Fibroblast of skin of right biceps (primary cell): ENCODE measurements at places on chromosomes 6 and 20.

DNA sequence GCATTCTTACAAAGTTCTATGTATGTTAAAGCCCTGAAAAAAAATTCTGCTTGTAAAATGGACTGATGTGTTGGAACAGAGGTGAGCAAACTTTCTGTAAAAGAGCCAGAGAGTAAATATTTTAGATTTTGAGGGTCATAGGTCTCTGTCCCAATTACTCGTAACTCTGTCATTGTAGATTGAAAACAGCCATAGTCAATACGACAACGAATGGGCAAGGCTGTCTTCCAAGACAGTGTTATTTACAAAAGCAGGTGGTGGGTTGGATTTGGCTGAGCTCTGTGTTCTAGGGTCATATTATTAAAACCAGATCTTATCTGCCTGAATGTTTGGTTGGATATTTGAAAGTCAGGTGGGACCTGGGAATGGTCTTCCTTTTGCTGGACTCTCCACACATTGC is 135.2 kb downstream of the EYA2 start:
- DNase-seq: no peak

GRCh38 chr20:18886756-18887155 is 73.2 kb downstream of the SCP2D1 start:
- no peak for DNase-seq

DNA sequence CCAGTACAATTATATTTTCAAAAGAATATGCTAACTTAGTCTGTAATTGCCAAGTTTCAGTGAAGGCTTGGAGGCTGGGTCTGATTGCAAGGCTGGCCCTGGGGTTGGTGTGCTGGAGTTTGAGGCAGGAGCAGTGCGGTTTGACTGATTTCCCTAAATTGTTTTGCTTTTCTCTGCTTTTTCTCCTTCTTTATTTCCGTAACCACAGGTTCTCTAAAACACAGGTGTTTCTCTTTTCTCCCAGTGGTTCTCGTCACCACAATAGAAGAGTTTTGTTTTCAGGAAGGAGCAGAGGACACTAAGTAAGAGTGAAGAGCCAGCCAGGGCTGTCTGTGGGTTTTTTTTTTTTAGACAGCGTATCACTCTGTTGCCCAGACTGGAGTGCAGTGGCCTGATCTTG is 8.2 kb upstream of the SNX9 start:
- DNase-seq: no peak

GRCh38 chr20:19626896-19627295 is 131.2 kb upstream of the RIN2 start:
- no peak for DNase-seq

DNA sequence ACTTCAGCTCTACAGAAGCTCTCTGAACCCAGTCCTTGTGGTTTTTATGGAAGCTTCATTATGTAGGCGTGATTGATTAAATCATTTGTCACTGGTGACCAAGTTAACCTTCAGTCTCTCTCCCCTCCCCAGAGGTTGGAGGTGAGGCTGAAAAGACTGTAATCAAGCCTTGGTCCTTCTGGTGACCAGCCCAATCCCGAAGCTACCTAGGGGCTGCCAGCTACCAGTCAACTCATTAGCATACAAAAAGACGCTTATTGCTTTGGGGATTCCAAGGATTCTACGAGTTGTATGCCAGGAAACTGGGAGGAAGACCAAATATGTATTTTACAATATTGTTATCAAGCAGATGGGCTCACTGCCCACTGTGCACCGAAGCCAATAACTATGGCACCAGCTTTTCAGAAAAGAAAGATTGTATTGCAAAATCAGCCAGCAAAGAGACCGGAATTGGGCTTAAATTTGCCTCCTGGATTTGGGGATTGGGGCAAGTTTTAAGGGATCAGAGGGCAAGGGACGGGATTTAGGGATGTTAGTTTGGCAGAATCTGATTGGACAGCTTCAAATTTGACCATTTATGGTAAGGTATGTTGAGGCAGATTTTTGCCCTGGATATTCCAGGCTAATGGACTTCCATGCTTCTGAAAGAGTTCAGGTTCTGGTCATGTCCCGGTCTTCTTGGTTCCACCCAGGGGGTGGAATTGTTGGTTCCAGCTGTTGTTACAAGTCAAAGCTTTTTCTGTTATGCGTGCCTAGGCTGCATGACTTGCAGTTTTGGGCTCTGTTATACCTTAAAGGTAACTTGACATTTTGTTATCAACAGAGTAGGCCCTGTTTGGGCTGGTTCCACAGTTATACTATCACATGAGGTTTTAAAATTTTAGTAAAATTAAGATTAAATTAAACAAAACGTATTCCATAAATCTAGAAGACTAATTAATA is 167.4 kb downstream of the COL9A1 start:
- DNase-seq: no peak

DNA sequence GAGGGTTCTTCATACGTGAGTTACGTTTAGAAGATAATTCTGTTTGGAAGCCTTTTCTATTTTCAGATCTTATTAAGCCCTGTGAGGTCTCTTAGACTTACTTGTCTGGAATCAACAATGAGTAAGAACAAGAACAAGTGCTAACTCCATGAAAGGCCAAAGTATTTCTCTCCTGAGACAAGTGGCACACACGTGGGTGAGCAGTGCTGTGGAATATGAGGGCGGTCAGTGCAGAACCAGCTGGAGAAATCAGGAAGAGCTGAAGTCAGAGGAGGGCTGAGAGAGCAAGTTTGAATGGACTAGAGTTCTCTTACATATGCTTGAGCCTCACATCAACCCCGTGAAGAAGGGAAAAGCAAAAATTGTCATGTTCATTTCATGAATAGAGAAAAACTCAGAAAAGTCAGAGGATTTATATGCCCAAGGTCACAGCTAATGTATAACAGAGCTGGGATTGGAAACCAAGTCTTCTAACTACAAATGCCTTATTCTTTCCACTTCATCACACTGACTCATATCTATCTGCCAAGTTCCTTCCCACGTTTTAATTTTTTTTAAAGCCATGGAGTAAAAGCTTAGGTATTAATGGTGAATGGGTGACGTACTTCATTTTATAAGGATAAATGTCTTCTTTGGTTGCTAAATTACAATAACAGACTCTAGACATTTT is 201.3 kb upstream of the DTNBP1 start:
- no peak for DNase-seq

- no peak for DNase-seq
Observed at GRCh38 chr6:102389994-102390393, 996.5 kb downstream of the GRIK2 start.

- DNase-seq: no peak
Observed at GRCh38 chr6:25344827-25345226, 65.7 kb downstream of the CARMIL1 start.

- DNase-seq: peak; percentile 75
Observed at GRCh38 chr6:3227363-3228045, at the start of gene TUBB2B. TUBB2B (minus strand) TSS chr6:3227653; CDS start chr6:3227543, 110 bp downstream.

DNA sequence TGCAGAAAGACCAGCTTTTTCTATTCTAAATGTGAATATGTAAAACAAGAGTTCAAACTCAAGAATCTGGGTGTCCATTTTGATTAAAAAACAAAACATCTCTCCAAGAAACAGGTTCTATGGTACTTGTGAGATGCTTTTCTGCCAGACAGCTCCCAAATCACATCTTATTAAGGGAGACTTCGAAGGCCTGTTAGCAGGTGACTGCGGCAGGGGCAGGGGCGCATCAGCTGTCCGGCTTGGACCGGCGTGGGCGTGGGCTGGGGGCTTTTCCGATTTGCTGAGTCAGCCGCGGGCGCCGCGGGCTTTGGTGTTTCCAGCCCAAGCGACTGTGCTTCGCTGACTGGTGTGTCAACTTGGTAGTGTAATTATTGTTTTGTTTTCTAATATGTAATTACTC is 32.6 kb downstream of the TFAP2A start:
- no peak for DNase-seq

DNA sequence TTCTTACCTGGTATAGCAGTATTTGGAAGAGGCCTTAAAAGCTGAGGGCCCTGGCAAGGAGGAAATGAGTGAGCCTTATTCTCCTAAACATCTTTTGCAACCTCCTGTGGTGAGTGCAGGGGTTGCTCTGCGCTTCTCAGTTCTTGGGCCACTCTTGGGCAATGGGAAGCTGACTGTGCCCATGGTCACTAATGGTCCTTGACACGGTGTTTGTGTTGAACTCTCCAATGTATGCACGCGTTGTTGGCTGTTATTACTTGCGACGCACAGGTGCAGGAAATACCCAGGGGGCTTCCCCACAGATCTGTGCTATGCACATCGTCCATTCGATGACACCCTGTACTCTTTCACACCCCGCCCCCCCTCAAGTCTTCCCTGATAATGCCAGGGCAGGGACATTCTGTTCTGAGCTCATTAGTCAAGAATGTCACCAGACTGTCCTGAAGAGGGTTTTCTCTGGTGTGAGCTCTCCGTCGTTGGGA is 79.7 kb downstream of the EDN1 start:
- no peak for DNase-seq

- DNase-seq: no peak
Observed at GRCh38 chr6:38794682-38795081, 79.6 kb downstream of the DNAH8 start.

- DNase-seq: peak; percentile 41
Observed at GRCh38 chr6:130900913-130901312, 73.7 kb downstream of the SMLR1 start.

DNA sequence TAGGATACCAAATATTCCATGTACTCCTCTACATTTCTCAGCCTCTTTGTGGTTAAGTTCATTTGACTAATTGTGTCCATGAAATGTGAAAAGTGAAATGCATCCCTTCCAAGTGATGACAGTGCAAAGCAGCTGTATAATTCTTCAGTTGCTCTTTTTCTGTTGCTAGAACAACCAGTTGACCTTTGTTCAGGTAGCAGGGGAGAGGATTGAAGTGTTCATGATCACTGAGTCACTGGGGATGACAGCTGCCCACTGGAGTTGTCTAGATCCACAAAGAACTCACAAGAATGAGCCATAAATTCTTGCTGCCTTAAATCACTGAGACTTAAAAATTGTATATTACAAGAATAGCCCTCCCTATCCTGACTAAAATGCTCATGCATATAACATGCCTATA is 254.6 kb downstream of the EPHA7 start:
- DNase-seq: peak; percentile 29

DNA sequence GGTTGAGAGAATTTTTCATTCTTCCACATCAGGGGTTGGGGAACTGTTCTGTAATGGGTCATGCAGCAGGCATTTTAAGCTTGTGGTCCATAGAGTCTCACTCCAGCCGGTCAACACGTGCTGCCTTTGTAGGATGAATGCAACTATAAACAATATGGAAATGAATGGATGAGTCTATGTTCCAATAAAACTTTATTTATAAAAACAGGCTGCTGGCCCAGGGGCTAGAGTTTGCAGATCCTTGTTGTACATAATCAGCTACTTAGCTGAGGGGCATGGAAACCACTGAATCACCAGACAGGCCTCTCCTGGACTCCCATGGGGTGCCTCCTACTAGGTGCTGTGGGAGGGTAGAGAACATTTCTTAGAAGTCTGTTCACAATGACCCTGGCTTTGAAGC is 243.4 kb downstream of the BMP7 start:
- no peak for DNase-seq

GRCh38 chr20:61450549-61450948 is 198.5 kb downstream of the CDH4 start:
- DNase-seq: no peak

DNA sequence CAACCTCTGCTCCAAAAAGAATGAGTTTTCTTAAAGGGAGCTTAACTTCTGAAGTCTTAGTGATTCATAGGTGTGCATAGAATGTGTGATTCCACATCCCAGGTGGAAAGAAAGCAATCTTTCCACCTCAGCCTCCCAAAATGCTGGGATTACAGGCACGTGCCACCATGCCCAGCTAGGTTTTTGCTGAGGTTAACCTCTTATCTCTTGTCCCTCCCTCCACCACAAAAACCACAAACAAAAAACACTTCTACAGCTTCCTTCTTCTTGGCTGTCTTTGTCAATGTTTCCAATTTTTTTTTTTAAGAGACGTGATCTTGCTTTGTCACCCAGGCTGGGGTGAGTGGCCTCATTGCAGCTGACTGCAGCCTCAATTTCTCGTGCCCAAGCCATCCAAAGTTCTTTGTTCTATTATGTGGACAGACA is 8.1 kb upstream of the CSE1L start:
- no peak for DNase-seq

DNA sequence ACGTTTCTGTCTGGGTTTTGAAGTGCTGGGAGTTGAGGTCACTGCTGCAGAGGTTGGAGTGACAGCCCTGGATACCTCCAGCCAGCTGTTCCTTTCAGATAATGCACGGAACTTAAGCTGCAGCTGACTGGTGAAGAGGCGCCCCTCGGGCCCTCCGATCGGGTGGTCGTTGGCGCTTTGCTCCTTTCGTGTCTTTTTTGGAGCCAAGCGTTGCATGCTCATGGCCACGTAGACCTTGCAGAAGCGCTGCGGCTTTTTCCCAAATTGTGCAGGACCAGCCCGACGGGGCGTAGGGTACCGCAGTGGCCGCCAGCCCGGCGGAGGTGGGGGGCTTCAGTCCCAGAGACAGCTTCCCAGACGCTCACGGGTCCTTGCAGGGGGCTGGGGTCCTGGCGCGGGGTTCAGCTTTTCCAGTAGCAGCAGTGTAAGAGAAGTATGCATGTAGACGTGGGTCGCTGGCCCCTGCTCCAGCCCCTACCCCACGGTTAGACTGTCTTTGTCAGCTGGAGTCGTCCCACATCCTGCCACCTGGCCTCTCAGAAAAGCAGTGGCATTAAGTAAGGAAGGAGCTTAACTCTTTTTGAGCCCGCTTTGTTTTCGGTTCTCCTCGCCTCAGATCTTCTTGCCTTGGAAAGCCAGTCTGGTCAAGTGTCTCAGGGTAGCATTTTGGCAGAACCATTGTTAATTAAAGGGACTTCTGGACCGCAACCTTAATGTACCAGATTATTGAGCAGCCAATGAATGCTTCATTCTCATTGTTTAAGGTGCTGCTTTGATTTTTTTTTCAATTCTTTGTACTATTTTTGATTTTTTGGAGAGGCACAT is 838 bp downstream of the TNFAIP3 start:
- DNase-seq: no peak

DNA sequence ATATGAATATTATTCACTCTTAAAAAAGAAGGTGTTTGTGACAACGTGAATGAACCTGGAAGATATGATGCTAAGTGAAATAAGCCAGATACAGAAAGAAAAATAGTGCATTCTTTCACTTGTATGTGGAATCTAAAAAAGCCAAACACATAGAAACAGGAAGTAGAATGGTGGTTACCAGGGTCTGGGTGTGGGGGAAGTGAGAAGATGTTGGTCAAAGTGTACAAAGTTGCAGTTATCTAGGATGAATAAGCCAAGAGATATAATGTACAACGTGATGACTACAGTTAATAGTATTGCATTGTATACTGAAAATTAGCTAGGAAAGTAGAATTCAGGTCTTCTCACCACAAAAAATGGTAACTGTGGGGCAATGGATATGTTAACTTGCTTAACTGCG is 151.1 kb upstream of the HCRTR2 start:
- DNase-seq: peak; percentile 36

DNA sequence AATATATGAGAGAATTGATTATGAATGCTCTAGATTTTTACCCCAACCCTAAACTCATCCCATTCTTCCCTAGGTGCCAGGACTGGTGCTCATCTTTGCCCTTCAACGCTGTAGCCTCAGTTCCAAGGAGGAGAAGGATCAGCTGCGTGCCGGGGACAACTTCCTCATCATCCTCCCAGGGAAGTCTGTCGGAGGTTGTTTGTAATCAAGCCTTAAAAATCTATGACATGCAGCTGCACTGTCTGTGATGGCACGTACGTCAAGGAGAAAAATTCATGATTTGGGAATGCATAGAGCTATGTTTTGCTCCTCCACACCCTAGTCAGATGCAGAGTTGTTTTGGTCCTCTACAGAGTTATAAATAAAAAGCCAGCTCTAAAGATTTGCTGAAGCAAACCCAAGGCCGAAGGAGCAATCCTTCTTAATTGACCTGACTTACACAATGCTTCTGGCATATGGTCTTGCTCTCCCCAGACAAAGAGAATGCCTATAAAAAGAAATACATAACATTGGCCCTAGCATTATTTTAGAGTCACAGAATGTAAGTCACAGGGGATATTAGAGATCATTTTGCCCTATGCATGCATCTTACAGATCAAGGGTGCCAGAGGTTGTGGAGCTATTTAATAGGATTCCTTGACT is 244.2 kb downstream of the HIVEP2 start:
- DNase-seq: no peak
